NCI-H1105 (cell line): ENCODE measurements at places on chromosomes 2 and 18.

- no peak for DNase-seq
These were observed 115.6 kb upstream of the ST6GAL2 start for GRCh38 chr2:107001551-107001950.

GRCh38 chr2:25566094-25566493 is 107.3 kb downstream of the DTNB start:
- no peak for DNase-seq

- DNase-seq, result no peak
These were observed 152.4 kb downstream of the LRRC30 start for GRCh38 chr18:7383002-7383980.

- DNase-seq, result no peak
These were observed 183.5 kb downstream of the KIAA1328 start for GRCh38 chr18:37012452-37012851.

DNA sequence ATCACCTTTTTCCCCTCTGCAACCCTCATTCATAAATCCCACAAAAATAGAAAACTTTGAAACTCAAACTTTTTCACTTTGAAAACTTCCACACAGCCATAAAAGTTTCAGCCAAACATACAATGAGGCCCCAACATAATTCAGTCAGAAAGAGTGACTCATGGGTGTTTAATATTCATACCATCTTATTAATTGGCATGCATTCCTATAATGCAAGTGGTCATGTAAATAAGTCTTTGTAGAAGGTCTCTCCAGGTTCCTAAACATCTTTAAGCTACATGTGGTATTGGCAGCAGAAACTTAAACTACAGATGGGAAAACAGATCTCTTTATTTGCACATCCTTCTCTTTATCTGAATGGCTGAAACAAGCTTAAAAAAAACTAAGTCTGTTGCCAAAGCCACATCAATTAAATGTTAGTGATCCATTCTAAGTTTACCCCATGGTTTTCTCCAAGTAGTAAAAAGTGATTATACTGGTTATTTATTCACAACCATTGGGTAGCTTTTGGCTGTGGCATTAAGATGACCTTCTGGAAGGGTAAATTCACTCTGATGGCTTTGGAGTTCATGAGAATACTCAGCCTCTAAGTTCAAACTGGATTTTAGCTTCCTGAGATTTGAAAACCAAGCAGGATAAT is 70.2 kb upstream of the LYPD1 start:
- no peak for DNase-seq

DNA sequence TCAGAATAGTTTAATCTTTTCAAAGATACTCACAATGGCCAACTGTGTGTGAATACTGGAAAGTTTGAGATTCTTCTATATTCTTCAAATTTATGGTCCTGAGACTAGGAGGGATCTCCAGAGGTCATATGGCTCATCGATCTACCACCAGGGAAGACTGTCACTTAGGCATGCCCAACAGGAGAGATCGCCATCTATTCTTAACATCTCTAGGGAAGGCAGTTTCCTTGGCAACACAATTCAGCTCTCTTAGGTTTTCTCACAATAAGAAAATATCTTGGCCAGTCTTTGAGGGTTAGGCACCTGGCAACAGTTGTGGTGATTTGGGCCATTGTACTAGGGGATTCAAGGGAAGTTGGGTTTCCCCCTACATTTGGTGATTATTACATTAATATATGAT is 107.2 kb downstream of the GALNT3 start:
- no peak for DNase-seq

DNA sequence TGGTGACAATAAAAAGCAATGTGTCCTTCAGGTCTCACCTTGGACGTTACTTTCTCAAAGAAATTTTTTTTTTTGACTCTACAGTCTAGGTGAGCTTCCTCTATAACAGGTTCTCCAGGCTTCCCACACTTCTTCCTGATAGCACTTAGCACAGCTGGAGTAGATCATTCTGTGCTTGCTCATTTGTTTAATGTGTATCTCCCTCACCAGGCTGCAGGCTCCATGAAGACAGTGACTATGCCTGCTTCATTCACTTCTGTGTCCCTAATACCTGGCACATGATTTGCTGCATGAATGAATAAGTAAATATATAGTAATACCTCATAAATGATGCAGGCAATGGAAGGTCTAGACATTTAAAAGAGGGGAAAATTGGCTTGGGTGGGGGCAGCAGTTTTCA is 109.9 kb upstream of the CD302 start:
- DNase-seq, result no peak

- no peak for DNase-seq
These were observed 178.3 kb upstream of the CRIM1 start for GRCh38 chr2:36177282-36177681.

- no peak for DNase-seq
These were observed 100.7 kb downstream of the MYT1L start for GRCh38 chr2:2230433-2230817.

DNA sequence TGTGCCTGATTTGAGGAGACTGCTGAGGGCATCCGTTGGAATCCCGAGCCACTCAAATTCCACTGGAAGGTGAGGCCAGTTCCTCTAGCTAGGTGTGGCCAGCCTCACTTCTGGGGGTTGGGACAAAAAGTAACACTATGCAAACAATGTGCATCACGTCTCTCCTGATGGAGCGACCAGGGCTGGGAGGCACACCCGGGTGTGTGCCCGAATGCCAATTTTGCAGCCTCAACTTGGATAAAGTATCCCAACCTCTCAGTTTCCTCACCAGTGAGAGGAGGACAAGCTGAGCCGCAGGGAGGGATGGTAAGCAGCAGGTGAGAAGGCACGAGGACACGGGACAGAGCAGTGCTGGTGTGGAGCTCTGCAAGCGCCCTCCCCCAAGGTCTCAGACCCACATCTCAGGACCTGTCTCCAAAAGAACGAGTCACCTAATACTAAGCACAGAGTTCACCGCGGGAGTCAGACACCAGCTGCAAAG is 218.3 kb downstream of the HAUS1 start:
- DNase-seq, result no peak

DNA sequence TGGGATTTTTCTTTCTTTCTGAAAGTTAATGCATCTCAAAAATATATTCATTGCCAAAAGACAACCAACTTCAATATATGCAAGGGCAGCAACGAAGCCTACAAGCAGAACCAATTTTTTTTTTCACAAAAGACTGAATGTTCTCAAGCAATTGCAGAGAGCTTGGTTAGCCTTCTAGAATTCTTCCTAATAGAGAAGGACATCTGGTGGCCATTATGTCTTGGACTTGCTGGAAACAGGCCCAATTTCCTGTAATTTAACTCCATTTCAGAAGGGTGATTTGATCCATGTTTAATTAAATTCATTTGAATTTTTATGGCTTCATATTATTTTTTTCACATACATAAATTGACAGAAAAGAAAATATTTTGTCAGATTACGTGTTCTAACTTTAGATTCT is 208.0 kb downstream of the TPGS2 start:
- DNase-seq, result no peak

DNA sequence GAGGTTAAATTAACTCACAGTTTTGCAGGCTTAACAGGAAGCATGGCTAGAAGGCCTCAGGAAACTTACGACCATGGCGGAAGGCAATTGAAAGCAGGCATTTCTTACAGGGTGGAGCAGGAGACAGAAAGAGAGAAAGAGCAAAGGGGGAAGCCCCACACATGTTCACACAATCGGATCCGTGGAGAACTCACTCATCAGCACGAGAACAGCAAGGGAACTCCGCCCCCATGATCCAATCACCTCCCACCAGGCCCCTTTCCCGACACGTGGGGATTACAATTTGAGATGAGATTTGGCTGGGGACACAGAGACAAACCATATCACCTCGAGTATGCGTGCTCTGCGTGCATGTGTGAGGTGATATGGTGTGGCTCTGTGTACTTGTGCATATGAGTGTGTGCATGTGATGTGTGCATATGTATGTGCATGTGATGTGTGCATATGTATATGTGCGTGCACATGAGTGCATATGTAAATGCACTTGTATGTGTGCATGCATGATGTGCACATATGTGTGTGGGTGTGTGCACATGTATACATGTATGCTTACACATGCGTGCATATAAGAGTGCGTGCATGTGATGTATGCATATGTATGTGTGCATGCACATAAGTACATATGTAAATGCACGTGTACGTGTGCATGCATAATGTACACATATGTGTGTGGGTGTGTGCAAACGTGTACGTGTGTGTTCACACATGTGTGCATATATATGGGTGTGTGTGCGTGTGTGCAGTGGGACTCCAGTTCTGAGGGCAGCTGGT is 108.7 kb upstream of the HDAC4 start:
- DNase-seq, result no peak

GRCh38 chr18:44804033-44804432 is 123.3 kb downstream of the SETBP1 start:
- no peak for DNase-seq
